Testis (tissue), 5 donors: ENCODE measurements at places on chromosomes 5 and 9. TPM values are rescaled to one million over a fixed set of nuclear protein-coding genes. Genes with fewer than 3 reads are reported as not detected.

The RGS7BP gene
- 3.1 TPM for total RNA-seq

GRCh38 chr9:115167175-115167574, 49.2 kb upstream of the TNC start:
- no peak for DNase-seq

The OGN gene
- 4.9 TPM for total RNA-seq

DNA sequence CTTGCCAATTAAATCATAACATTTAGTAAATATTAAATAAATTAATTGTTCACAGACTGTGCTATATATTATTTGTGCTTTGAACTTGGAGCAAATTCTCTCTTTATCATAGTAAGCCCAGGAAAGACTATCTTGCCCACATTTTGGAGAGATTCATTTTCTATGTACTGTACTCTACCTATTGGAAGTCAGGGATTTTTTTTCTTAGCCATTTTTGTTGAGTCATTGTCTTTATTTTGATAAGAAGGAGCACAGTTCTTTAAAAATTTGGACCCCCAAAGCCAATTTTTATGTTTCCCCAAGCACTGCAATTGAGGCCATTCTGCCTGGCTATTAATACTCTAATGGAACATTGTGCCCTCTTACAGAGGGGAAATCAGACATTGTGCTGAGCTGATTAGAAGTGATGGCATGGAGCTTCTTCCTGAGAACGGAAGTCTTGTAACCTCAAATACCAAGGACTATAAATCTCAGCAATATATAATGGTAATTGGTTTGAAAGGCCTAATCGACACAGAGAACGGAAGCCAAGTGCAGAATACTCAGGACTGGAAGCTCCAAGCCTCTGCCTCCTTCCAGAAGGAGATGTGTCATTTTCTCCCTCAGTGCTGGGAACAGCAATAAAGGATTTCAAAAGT, 188.8 kb upstream of the PAPPA start:
- DNase-seq = no peak

DNA sequence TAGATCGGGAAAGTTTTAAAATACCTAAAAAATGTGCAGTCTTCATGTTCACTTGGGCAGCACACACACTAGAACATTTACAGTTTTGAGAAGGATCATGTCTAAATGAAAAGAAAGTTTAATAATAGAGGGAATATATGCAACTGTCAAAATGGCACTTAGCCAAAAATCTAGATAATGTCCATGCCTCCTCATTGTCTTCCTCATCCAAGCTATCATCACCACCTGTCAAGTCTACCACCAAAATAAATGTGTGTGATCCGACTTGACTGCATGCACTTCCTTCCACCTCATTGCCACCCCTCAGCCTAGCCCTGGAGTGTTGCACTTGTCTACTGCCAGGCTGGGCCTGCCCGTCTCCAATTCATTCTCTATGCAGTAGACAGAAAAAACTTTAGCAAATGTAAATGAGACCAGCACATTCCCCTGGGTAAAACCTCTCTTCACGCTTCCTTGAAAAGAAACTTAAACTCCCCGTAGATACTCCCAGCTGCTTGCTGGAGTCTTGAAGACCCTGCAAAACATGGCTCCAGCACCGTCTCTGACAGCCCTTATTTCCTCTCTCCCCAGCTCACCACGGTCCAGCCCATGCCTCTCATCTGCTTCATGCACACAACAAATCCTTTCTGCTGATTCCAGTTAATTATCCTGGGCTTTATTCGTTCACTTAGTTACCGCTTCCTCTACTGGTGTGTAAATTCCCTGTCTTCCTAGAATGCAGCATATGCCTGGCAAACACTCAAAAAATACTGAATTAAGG, 66.9 kb downstream of the FANCC start:
- no peak for DNase-seq

The MLANA gene
- total RNA-seq = not detected

- no peak for DNase-seq
Measured at GRCh38 chr5:2621631-2622030, 129.8 kb downstream of the IRX2 start.

GRCh38 chr9:20178197-20178596, 389.4 kb upstream of the SLC24A2 start:
- no peak for DNase-seq

The FRMPD1 gene
- total RNA-seq = 67.3 TPM

DNA sequence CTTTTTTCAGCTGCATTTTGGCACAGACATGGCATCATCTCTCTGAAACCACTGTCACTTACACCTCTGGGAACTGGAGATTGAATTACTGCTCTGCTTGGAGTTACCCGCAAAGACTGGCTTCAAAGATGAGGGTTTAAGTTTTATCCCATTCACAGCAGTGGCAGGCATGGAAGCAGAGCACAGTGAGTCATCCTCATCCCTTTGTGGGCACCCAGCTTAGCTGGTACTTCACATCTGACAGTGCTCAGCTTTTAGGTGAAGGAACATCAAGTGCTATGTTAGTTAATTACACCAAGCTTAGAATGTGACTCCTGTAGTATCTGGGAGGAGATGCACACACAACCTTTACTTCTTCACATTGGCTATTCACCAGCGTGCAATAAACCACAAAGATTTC, 24.8 kb upstream of the ALDH1A1 start:
- no peak for DNase-seq

GRCh38 chr5:168006456-168007130, 284.9 kb upstream of the WWC1 start:
- no peak for DNase-seq

DNA sequence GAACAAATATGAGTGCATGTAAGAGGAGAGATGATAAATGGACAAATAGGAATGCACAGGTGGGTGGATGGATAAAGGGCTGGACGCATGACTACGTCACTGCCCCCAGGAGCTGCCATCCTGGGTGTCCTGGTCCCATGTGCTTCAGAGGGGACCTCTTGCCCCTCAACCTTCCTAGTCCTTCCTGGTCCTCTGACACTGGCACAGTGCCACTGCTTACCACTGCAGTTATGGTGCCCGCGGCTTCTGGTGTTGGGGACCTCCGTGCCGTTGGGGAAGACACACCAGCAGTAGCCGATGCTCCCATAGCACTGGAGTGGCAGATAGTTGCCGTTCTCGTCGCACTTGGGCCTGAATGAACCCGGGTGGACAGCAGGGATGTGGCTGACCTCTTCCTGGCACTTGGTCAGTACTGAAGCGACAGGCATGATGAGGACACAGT, 9.8 kb downstream of the CD74 start:
- no peak for DNase-seq

GRCh38 chr9:114302727-114303126, 20.2 kb upstream of the ORM1 start:
- peak; percentile 9 for DNase-seq

The TAF11L10 gene
- total RNA-seq = not detected

DNA sequence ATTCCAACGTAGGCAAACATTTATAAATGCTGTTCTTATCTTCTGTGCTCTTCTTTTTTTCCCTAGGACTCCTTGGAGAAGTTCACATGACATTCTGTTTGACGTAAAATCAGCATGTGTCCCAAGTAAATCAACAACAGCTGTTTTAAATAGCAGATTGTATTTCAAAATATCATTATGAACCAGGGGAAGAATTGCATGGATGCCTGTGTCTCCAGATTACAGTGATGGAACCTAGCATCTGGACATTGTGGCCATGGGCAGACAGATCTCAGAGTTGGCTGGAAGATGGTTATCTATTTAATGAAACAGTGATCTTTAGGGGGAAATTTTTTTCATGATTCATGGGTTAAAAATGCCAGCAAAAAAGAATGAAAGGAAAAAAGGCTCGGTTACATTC, 222.0 kb downstream of the MAN2A1 start:
- DNase-seq = no peak

GRCh38 chr5:73420666-73421065, 27.9 kb downstream of the FOXD1 start:
- no peak for DNase-seq

GRCh38 chr9:95462249-95463147, 54.3 kb downstream of the PTCH1 start:
- DNase-seq = peak; percentile 77

DNA sequence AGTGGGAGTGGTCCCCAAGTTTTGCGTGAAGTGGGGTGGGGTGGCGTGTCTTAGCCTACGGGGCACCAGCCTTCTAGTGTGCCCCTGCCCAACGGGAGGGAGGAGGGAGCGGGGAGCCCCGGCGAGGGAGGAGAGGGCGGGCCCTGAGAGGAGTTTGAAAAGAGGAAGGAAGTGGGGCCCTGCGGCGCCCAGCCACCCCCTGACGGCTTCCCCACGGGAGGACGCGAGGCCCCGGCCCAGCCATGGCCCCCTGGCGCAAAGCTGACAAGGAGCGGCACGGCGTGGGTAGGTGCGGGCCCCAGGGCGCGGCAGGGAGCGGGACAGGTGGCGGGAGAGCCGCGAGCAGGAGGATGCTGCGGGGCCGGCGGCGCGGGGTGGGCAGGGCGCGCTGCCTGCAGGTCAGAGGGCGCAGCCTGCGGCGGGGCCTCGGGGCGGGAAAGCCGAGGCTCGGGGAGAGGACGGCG, at the start of gene DOCK2:
Gene DOCK2 (plus strand): TSS at position 191 of the 464 bp plus-strand sequence. CDS start 52 bp downstream, at position 243.
- peak; percentile 21 for DNase-seq

GRCh38 chr5:135129307-135129706, 95.3 kb upstream of the PITX1 start:
- DNase-seq = no peak

- DNase-seq = no peak
Measured at GRCh38 chr5:12772276-12772675, 868.0 kb upstream of the CTNND2 start.

DNA sequence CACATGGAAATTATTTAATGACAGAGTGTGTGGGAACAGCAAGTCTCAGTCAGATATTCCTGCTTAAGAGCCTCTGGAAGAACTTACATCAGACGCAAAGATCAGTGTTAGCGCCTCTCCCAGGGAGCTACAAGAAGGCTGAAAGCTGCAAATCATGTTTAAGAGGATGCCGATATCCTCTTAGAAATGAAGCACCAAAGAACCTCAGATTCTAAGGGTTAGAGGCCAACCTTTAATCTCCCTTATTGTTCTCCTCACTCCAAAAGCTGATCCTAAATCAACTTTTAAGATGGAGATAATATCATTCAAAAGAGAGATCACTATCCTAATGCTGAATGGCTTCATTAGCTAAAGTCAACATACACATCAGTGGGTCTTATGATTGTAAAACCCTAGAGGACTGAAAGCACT, 160.6 kb downstream of the NFIB start:
- DNase-seq = no peak

- no peak for DNase-seq
Measured at GRCh38 chr5:113059232-113060040, 82.8 kb downstream of the DCP2 start.

The MEIKIN gene
- 27.0 TPM for total RNA-seq

GRCh38 chr5:170562875-170563228, 59.0 kb downstream of the KCNIP1 start:
- DNase-seq = no peak

GRCh38 chr5:60489377-60489776, 210.6 kb downstream of the DEPDC1B start:
- no peak for DNase-seq

GRCh38 chr9:99259231-99259918, 37.3 kb downstream of the SEC61B start:
- DNase-seq = peak; percentile 89

DNA sequence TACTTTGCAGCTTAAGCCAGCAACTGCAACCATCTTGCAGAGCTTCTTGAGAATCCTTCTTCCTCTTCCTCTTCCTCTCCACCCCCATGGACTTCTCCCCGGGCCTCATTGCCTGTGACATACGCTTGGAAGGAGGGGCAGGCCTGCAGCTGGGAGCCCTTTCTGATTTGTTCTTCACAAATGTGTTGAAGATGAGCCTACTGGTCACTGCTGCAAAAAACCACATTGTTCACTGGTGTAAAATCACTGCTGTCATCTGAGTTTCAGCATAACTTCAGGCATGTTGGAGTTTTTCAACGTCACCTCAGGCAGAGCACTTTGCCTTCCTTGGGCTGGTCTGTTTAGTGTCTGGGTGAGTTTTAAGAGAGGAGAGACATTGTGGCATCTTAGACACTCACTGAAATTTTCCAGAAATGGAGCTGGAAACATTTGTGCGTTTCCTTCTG, 7.9 kb downstream of the TJP2 start:
- no peak for DNase-seq

DNA sequence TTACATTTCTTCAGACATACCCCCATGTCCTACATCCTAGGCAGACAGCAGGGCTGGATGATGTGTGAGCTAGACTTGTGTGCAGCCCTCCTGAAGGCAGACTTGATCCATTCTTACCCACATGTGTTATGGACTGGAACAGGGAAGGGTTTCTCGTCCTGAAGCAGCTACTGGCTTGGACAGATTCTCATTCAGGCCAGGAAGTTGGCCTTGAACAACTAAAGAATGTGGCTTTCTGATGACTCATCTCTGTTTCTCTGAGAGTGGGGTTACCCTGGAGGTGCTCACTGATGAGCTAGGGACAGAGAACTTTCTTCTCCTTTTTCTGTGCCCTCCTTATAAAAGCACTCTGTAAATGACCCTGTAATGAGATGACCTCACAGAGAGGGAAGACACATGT, 246.5 kb downstream of the PCSK5 start:
- no peak for DNase-seq

- DNase-seq = no peak
Measured at GRCh38 chr9:105978336-105978735, 284.0 kb downstream of the TMEM38B start.

DNA sequence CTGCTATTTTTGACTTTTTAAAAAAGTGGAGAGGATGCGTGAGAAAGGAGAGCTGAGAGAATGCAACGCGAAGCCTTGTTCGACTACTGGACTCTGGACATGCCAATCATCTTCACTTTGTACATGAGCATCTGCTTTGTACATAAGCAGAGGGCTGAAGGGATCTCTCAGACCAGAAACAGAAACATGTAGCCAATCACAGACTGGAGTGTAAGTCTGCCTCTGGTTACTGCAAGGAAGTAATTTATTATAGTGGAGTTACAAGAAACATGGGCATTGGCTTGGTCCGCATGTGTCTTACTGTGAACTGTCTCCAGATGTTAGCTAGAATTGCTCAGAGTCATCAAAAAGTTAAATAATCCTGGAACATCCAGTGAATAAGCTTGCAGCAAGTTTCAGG, 190.0 kb upstream of the GRAMD2B start:
- DNase-seq = no peak

DNA sequence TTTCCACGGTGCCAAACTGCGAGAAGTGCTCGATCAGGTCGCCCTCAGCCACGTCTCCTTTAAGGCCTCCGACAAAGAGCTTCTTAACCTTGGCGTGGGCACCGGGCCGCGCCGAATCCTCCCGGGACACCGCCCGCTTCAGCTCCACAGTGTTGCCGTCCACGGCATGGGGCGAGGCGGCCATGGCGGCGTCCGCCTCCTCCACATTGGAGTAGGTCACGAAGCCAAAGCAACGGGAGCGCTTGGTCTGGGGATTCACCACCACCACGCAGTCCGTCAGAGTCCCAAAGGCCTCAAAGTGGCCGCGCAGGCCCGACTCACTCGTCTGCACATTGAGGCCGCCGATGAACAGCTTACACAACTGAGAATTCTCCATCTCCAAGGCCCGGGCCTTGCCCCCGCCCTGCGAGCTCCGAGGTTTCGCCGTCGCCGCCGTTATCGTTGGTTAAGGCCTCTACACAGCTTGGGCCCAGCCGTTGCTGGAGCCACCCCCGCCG, 424 bp downstream of the HNRNPA0 start:
- DNase-seq = peak; percentile 62

GRCh38 chr5:140141241-140141640, 15.5 kb downstream of the IGIP start:
- DNase-seq = no peak

The FOXD4L6 gene
- total RNA-seq = not detected

- no peak for DNase-seq
Measured at GRCh38 chr9:72812559-72813111, 140.2 kb downstream of the ALDH1A1 start.

The FAM169A gene
- 58.6 TPM for total RNA-seq

The NFX1 gene
- total RNA-seq = 46.7 TPM
